ENCODE measurements at places on chromosomes 4 and X.

- no peak for DNase-seq
These were observed 104.1 kb downstream of the ZNF518B start for GRCh38 chr4:10353110-10353509.

DNA sequence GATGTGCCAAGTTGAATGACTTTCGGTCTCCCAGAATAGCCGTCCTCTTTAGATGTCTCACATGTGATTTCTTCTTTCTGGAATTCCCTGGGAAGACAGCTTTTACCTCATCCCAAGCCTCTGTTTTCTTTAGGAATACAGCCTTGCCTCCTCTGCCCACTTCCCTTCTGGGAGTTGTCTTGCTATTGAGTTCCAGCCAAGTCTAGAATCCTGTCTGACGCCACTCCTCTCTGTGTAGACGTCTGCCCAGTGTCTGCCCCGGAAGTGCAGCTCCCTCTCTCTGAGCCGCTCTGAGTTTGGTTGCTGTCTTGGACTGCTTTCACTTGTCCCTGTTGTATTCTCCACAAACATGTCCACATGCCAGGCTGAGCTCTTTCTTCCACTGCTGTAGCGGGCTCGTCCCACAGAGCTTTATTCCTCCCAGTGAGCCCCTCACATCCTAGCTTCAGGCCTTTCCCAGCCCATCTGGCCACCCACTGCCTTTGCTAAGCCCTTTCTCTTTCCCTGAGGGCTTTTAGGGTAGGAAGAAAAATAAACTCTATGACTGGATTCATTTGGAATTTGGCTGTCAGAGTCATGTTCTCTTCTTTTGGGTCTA lies 9.0 kb upstream of the IGFBP7 start:
- no peak for DNase-seq

DNA sequence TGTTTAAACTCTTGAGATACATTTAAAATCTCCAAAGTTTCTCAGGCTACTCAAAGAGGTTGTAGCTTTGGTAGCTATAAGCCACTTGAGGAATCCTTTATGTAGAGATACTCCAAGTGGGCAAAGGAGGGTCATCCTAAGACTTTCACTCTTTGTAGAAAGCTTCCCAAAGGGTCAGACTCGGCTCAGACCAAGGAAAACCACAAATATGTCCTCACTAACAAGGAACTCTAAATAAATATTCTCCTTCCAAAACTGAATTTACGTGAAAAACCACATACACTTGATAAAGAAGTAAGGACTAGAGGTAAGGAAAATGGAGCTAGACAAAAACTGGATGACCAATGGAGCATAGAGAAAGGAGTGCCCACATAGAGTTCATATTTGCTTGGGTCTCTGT lies 41.7 kb upstream of the DDX60 start:
- DNase-seq, result no peak

GRCh38 chr4:81030981-81031791 lies 678 bp downstream of the BMP3 start:
- peak; percentile 24 for DNase-seq

DNA sequence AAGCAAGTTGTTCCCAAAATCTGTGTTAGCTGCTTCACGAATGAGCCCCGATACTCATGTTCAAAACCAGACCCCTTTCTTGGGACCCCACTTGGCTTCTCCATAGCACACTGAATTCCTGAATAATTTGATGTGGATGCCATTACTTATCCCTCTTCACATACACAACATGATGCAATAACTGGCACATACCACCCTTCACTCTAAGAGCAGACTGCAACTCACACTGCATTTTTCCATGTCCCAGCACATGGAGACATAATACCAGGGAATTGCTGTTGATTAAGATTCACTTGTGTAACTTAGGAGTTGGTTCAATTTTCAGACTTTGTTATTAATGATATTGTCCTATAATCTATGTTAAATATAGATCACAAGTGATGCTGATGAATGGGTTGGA lies 213.4 kb downstream of the MAML3 start:
- no peak for DNase-seq

- DNase-seq, result no peak
These were observed 10.6 kb downstream of the OTC start for GRCh38 chrX:38363046-38363445.

DNA sequence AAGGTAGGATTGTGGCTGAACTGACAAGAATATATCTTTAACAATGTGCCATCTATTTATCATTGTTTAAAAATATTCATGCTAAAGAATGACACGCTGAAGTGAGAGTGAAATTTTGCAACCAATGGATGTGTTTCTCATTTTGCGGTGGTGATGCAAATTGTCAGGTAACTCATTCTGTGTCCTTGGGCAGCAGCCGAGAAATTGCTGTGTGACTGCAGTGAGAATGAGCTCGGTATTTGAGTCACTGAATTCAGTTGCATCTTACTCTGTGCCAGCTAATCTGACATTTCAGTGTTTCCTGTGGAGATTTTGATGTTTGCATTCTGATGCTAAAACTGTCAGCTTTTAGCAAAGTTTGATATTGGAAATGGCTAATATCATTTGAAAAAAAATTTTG lies 28.1 kb downstream of the MCUB start:
- DNase-seq, result peak; percentile 27

- DNase-seq, result no peak
These were observed 136.8 kb upstream of the PDLIM3 start for GRCh38 chr4:185672151-185672550.

DNA sequence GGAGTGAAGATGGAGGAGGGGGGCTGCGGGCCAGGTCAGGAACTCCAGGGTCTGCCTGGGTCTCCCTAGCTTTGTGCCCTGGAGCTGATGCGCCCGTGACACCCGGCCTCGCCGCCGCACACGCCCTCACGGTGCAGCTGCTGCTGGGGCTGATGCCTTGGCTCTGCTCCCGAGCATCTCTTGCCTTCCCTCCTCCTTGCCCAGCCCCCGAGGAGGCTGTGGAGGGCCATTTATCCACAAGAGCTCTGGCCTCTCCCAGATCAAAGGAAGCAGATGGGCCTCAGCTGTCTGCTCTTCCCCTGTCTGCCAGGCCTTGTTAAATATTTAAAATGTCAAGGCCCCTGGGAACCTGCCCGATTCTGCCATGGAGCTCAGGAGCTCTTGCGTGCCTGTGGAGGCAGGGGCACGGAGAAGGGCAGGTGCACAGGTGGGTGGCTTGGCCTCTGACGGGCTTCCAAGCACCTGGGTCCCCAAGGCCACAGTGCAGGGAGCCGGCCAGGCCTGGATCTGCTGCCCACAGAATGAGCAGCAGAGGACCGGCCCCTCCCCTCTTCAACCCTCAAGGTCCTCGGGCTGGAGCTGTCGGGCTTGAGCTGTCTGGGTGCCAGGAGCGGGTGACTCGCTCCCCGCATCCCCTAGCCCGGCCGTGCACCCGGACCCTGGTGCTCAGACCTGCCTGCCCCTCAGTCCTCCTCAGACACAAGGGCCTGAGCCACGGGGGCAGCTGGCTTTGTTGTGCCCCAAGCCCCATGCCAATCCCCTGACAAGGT lies 20.3 kb downstream of the ATP2B3 start:
- DNase-seq, result no peak

DNA sequence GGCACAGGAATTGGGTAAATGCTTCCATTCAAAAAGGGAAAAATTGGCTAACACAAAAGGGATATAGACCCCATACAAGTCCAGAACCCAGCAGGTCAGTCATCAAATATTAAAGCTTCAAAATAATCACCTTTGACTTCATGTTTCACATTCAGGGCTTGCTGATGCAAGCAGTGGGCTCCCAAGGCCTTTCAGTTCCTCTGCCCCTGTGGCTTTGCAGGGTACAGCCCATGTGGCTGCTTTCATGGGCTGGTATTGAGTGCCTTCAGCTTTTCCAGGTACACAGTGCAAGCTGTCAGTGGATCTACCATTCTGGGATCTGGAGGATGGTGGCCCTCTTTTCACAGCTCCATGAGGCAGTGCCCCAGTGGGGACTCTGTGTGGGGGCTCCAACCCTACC lies 253.0 kb downstream of the TECRL start:
- no peak for DNase-seq

GRCh38 chrX:41837270-41837944 lies 85.9 kb downstream of the CASK start:
- DNase-seq, result no peak

- DNase-seq, result no peak
These were observed 12.3 kb downstream of the RPL9 start for GRCh38 chr4:39446483-39446841.

DNA sequence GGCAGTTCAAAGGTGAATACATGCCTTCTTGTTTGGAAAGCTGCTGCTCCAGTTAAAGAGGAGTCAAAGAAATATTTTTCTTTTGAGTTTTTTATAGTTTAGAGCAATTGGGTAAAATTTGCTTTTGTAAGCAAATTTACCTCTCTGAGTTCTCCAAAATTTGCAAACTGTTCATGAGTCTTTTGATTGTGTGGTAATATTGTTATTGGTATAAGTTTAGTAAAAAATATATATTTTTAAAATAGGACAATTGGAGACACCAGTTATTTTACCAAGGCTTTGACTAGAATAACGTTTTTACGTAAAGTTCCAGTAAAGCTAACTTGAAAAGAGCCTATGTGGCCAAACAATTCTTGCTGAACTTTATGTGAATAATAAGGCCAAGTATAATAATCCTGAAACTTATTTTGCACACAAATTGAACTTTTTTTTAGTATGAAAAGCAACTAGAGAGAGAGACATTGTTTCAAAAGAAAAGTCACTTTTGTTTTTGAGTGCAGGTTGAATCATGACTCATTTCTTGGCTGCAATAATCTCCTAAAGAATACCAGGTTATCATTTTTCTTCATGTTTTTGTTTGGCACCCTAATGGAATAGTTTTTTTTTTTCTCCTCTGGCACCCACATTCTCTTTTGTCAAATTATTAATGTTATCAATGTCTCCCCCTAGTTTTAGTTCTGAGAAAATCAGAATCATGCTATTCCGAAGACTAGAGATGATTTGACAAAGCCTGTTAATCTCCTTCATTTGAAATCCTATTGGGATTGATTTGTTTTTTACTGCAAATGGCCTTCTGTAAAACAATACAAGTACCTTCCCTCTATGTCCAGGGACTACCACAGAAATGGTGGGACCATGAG lies 57.1 kb downstream of the UGT2B10 start:
- DNase-seq, result no peak

- no peak for DNase-seq
These were observed 65.2 kb downstream of the TRIM2 start for GRCh38 chr4:153269218-153269990.

DNA sequence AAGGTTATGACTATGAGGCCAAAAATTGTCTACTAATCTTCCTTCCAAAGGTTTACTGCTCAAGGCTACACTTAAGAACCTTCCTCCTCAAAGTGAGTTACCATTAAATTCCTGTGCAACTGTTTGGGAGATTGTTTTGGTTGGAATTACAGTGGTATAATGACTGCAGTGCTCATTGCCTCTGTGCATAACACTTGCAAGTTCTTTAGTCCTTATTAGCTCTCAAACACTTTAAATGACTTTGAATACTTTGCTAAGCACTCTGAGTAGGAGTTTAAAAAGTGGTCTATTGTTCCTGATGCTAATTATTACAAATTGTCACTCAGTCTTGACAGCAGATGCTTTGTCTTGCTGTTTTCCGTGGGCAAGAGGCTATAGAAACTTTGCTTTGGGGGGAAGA lies 422.8 kb upstream of the PABPC4L start:
- DNase-seq, result no peak

GRCh38 chrX:33041141-33041540 lies 170.2 kb downstream of the DMD start:
- DNase-seq, result no peak

DNA sequence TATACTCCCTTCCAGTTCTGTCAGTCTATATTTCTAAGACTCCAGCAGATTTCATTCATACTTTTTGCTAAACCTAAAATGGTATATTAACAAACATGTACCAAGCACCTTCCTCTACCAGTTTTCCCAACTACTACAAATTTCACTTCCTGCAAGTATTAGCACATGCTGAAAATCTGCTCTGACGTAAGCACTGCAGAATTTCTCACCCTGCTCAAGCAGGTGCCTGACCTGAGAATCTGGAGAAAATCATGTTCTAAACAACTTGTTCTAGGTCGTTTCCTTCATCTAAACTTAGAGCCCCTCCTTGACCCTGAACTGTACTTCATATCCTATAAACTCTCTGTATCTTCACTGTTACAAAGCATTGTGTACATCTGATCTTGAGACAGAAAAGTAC lies 380.7 kb upstream of the NOCT start:
- no peak for DNase-seq

DNA sequence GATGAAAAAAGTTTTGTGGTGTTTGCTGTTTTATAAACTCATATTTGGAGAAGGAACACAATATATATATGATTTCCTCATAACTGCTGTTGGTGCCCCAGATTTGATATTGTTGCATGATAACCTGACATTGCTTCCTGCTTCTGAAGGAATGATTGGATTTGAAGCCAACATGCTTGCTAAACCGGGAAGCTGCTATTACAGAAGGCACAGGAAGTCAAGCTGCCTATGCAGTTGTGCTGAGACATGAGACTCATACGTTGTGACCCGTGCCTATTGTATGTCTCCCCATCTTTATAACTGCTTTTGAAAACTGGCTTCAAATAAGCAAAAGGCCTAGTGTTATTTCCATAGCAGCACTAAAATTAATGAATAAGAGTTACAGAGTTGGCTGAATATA lies 32.9 kb downstream of the GAB1 start:
- no peak for DNase-seq
